ENCODE measurements at places on chromosomes 2 and 18.

GRCh38 chr18:12637393-12637792 is 20.5 kb downstream of the SPIRE1 start:
- H3K36me3 ChIP-seq = no peaks in the 10 kb centered on the region
- peaks cover 7% of the 10 kb centered on the region for H3K27me3 ChIP-seq
- no peaks in the 10 kb centered on the region for H3K4me1 ChIP-seq
- H3K27ac ChIP-seq = no peak overlapping the region

DNA sequence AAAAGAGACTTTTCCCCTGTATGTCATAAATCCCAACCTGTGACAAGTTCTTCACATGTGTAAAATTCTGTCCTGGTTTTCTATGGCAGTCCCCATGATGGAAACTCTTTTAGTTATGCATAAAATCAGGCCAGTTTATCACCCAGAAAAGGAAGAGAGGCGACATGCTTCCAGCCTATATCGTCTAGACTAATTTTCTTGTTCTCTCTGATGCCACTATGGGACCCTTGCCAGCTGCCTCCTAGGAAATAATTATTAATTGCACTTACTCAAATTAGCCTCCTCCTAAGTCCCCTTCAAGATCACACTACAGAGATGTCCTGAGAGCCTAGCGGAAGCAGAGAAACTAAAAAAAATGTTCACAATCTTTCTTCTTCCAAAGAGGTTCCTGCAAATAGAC is 722.4 kb downstream of the NRXN1 start:
- H3K27me3 ChIP-seq = no peaks in the 10 kb centered on the region
- no peak for DNase-seq
- no peak overlapping the region for H3K4me3 ChIP-seq
- no peaks in the 10 kb centered on the region for H3K36me3 ChIP-seq
- no peak overlapping the region for H3K27ac ChIP-seq

GRCh38 chr18:63889626-63890025 is 2.1 kb downstream of the SERPINB2 start:
- H3K36me3 ChIP-seq = no peaks in the 10 kb centered on the region
- DNase-seq = no peak
- H3K4me1 ChIP-seq = no peaks in the 10 kb centered on the region
- H3K4me3 ChIP-seq = no peak overlapping the region
- peaks cover 32% of the 10 kb centered on the region for H3K27me3 ChIP-seq
- no peak overlapping the region for H3K27ac ChIP-seq

DNA sequence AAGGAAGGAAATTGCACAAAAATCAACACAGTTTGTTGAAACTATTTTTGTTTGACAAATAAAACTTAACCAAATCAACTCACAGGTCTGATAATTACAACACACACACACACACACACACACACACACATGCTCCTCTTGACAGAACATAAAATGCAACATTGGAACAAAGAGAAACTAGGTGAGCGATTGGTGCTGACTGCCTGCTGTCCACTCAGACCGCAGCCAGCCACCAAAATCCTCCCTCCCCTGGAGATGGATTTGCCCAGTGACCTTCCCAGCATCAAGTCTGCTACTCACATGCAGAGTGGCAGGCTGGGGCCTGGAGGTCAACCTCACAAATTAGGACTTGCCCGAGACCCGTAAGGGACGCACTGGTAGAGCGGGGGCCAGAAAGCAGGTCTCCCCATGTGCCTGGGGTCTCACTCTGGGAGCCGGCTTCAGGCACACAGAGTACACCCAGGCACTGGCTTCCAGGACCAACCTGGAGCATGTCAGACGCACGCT is 61.4 kb downstream of the DIPK1C start:
- DNase-seq = no peak
- H3K4me3 ChIP-seq = no peak overlapping the region
- H3K27me3 ChIP-seq = peaks cover 51% of the 10 kb centered on the region
- H3K36me3 ChIP-seq = no peaks in the 10 kb centered on the region
- no peaks in the 10 kb centered on the region for H3K4me1 ChIP-seq

- H3K4me1 ChIP-seq = no peaks in the 10 kb centered on the region
- DNase-seq = no peak
- H3K27ac ChIP-seq = no peak overlapping the region
- H3K36me3 ChIP-seq = peaks cover 10% of the 10 kb centered on the region
- H3K4me3 ChIP-seq = no peak overlapping the region
Observed at GRCh38 chr2:190202018-190202417, 117.6 kb downstream of the HIBCH start.

- no peak overlapping the region for H3K27ac ChIP-seq
- no peaks in the 10 kb centered on the region for H3K27me3 ChIP-seq
- no peak overlapping the region for H3K4me3 ChIP-seq
- H3K4me1 ChIP-seq = no peaks in the 10 kb centered on the region
- no peak for DNase-seq
Observed at GRCh38 chr2:147094077-147094476, 750.8 kb upstream of the ACVR2A start.

DNA sequence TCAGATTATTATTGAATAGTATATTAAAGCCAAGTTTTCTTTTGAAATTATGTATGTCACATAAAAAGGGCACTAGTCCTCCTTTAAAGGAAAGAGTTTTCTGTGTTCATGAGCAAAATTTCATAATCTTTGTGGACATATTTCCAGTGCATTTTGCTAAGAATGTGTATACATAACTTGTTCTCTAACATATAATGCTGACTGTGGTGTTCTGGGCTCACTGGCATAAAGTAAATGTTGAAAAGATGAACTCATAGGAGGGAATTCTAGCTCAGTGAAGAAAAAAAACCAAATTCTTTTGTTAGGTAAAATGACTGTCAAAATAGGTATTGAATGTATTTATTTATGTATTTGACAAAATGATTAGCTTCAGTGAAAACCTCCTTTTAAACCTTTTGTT is 6.2 kb downstream of the KCNJ13 start:
- H3K4me3 ChIP-seq = no peak overlapping the region
- DNase-seq = no peak
- peaks cover 24% of the 10 kb centered on the region for H3K36me3 ChIP-seq
- peaks cover 12% of the 10 kb centered on the region for H3K4me1 ChIP-seq
- H3K27me3 ChIP-seq = no peaks in the 10 kb centered on the region

DNA sequence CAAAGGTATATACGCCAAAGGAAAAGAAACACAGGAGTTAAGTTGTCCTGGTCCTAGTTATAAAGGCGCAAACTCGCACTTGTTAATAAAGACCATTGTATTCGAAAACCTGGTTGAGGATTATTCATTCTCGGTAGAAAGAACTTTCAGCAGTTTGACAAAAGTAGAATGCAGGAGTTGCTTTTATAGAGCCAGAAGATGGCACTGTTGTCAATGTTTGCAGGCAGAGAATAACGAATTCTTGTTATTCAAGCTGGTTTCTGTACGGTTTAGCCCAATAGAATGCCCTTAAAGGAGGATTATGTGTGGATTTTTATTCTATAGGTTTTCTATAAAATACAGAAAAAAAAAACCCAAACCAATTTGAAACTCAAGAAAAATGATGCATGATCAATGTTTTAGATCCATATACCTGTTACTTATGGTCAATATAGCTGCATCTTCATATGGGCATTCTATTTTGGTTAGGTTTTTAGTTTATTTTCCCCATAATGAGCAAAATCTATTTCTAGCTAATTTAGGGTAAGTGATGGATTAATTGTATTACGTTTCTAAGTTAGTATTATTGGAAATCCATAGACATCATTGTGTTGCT is 510.3 kb downstream of the PLCL1 start:
- H3K36me3 ChIP-seq = peaks cover 4% of the 10 kb centered on the region
- no peak overlapping the region for H3K27ac ChIP-seq
- H3K4me1 ChIP-seq = no peaks in the 10 kb centered on the region
- H3K27me3 ChIP-seq = peaks cover 62% of the 10 kb centered on the region
- DNase-seq = no peak
- H3K4me3 ChIP-seq = no peak overlapping the region

GRCh38 chr2:10597956-10598355 is 91.8 kb downstream of the NOL10 start:
- no peak overlapping the region for H3K27ac ChIP-seq
- no peaks in the 10 kb centered on the region for H3K27me3 ChIP-seq
- no peak for DNase-seq

DNA sequence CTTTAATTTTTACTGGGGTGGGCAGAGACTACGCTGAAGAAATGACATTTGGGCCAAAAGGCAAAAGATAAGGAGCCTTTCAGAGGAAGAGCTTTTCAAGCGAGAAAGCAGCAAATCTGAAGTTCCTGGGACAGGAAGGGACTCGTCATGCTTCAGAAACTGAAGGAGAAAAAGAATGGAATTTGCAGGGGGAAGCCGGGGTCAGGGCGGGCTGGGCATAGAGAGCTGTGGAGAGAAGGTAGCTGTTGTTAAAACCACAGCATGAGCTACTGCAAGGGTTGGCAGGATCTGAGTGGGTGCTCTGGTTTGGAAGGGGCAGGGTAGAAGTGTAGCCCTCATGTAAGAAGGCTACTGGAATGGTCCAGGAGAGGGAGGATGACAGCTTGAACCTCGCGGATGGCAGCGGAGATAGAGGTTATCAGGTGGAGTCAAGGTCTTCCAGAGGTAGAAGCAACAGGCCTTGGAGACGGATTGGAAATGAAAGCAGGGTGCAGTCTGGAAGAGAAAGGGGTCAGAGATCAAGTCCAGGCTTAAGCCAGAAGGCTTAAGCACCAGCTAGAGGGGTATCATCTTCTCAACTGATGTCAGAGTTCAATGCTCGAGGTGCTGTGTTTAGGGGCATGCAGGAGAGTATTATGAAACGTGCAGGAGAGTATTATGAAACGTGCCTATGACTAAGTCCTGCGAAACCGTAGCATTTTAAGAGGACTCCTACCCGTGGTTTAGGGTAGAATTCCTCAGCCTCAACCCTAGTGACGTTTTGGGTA is 18.9 kb downstream of the ATP8B1 start:
- no peaks in the 10 kb centered on the region for H3K27me3 ChIP-seq
- H3K27ac ChIP-seq = no peak overlapping the region
- no peak for DNase-seq
- H3K36me3 ChIP-seq = no peaks in the 10 kb centered on the region
- no peak overlapping the region for H3K4me3 ChIP-seq

- H3K4me1 ChIP-seq = peaks cover 23% of the 10 kb centered on the region
- peaks cover 3% of the 10 kb centered on the region for H3K36me3 ChIP-seq
- H3K27me3 ChIP-seq = no peaks in the 10 kb centered on the region
Observed at GRCh38 chr2:223854741-223855140, 17.4 kb upstream of the AP1S3 start.

DNA sequence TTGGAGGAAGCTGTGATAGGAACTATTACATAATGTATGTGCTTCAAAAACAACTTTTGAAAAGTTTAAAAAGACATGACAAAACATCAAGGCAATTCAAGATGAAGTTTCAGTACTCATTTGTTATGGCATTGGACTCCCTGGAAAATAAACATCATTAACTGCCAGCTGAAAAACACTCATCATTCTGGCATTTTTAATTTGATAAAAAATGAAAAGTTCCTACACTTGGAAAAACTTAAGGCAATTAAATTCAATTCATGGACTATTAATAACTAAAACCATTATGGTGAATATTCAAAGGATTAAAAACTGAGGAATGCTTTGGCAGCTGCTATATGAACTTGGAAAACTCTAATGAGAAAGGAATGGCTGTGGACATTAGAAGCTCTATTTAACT is 8.5 kb downstream of the TYW5 start:
- H3K27ac ChIP-seq = no peak overlapping the region
- H3K4me1 ChIP-seq = peaks cover 26% of the 10 kb centered on the region
- H3K4me3 ChIP-seq = no peak overlapping the region

DNA sequence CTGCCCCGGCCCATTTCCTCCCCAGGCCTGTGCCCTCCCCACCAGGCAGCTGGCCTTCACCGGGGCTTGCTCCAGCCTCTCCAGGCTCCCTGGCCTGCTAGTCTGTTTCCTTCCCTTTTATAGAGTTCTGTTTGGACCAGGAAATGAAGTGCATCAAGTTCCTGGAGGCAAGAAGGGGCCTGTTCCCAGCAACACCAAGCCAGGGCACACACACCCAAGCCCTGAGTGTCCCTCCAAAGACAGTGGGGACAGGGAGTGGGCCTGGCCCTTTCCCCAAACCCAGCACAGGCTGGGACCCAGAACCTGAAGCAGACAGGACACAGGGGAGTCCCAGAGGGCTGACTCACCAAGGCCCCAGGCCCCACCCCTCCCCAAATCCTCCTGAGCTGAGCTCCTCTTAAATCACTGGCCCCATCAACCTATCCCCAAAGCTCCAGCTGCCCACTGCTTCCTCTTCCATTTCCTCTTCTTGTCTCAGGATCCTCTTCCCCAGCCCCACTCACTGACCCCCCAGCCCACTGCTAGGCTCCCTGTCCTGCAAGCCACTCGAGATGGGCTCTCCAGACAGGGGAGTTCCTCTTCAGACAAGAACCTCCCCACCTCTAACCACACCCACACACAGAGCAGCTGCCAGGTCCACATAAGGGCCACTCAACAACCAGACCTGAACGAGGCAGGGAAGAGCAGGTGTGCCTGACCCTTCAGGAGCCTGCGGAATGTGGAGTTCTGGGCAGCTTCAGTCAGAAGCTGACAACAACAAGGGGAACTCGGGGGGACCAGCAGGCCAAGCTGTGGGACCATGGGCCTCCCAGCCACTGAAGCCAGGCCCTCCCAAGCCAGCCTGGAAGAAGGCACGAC is 74.2 kb downstream of the TNS1 start:
- no peaks in the 10 kb centered on the region for H3K36me3 ChIP-seq
- peaks cover 36% of the 10 kb centered on the region for H3K27me3 ChIP-seq
- DNase-seq = no peak
- no peak overlapping the region for H3K27ac ChIP-seq
- H3K4me3 ChIP-seq = no peak overlapping the region
- H3K4me1 ChIP-seq = peaks cover 4% of the 10 kb centered on the region

DNA sequence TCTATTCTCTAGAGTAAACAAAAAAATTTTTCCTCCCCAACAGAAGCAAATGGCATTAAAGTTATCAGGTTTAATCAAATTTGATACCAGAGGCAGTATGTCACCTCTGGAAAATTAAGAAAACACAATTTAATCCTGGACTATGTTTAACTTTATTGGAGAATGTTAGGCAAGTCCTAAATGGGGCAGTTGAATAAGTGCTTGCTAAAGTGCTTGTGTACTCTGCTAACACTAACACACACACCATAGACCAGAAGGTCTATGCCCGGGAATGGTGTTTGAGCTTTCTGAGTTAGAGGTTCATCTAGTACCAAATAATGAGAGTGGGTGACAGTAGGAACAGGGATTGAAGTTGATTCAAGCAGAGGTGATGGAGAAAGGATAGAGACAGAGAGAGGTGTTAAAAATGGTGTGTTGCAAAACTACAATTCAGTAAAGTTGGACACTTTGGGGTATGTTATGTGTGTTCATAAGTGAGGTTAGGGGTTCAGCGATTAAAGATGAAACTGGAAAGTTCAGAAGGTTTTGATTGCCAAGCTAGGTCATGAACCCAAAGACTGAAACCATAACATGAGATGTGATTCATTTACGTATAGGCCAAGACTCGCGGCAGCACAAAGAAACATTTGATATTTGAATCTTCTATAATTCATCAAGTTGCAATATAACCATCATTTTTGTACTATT is 40.5 kb upstream of the PEX13 start:
- no peak overlapping the region for H3K4me3 ChIP-seq
- no peaks in the 10 kb centered on the region for H3K36me3 ChIP-seq
- peak overlapping the region; percentile 20 for H3K27ac ChIP-seq
- H3K27me3 ChIP-seq = no peaks in the 10 kb centered on the region

DNA sequence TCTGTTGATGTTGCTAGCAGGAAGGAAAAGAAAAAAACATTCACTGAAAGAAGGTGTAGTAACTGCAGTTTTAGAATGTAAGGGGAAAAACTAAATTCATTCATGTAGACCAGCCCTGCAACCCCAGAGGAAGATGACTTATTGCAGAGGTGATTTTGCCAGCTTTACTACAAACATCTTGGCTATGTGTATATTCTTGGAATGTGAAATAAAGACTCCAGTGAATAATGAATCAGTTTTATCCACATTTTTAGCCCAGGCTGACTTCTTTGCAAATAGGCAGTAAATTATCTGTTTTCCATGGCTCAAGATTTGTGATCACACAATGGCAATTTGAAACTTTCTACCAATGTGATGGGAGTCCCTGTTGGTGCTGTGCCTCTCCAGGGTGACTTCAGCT is 206.1 kb upstream of the SETBP1 start:
- DNase-seq = no peak
- no peak overlapping the region for H3K4me3 ChIP-seq
- no peaks in the 10 kb centered on the region for H3K36me3 ChIP-seq
- H3K27ac ChIP-seq = no peak overlapping the region
